ENCODE measurements at places on chromosomes 2 and 18.

- H3K27me3 ChIP-seq, result peaks cover 10% of the 10 kb centered on the region
- no peaks in the 10 kb centered on the region for H3K4me1 ChIP-seq
- no peaks in the 10 kb centered on the region for H3K36me3 ChIP-seq
- H3K27ac ChIP-seq, result no peak overlapping the region
- H3K4me3 ChIP-seq, result no peak overlapping the region
Observed at GRCh38 chr2:731711-732110, 54.5 kb upstream of the TMEM18 start.

- no peak overlapping the region for H3K27ac ChIP-seq
- DNase-seq, result no peak
- no peaks in the 10 kb centered on the region for H3K36me3 ChIP-seq
- H3K4me3 ChIP-seq, result no peak overlapping the region
Observed at GRCh38 chr2:237873421-237873831, 14.0 kb downstream of the RAMP1 start.

DNA sequence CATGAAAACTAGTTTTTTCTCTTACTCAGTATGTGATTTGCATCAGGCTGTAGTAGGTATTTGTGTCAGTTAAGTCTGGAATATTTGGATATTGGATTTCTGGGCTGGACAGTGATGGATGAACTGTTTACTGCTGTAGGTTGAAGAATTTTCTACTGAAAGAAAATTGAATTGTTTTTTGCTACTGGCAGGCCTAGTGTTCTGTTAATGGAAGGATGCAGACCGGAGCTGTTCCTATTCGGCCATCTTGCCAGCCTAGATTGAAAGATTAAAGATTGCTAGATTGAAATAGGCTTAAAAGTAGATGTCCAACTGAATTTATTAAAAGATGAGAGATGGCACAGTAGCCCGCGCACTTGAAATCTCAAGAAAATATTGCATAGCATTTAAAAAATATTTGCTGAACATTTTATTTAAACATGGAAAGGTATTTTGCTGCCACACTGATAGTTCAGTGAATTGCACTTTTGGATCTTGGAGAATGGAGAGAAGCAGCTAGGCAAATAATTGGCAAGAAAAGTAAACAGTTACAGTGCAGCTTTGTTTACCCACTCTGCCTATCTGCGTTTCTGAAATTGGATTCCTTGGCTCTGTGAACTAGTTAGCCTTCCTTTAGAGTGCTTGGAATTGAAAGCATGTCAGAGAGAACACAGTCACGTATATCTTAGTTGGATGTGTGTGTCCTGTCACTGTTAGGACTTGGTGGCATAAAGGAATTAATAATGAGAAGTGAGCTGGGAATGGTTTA lies 54.1 kb downstream of the EPB41L5 start:
- no peak for DNase-seq
- no peak overlapping the region for H3K4me3 ChIP-seq
- H3K36me3 ChIP-seq, result no peaks in the 10 kb centered on the region

DNA sequence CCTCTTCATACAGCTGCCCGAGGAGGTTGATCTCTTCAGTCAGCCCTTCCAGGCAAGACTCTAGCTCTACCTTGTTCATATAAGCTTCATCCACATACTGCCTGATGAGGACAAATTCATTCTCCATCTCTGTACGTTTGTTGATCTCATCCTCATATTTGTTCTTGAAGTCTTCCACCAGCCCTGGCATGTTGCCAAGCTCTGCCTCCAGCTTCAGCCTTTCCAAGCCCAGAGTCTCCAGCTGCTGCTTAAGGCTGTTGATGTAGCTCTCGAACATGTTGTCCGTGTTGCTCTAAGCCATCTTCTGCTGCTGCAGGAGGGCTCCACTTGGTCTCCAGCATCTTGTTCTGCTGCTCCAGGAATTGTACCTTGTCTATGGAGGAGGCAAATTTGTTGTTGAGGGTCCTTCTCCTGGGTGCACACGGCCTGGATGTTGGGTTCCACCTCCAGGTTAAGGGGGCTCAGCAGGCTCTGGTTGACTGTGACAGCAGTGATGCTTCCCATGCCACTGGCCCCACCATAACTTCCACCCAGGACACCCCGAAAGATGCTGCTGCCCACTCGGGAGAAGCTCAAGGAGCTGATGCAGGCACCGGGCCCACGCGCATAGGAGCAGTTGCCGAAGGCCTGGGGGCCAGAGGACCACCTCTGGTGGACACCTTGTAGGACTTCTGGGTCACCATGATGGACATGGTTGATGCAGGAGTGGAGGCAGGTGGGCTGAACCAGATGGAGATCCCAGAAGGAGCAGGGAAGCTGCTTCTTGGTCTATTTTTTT lies 30.3 kb downstream of the ICA1L start:
- H3K4me3 ChIP-seq, result no peak overlapping the region
- no peaks in the 10 kb centered on the region for H3K27me3 ChIP-seq
- no peak for DNase-seq
- no peaks in the 10 kb centered on the region for H3K4me1 ChIP-seq
- no peak overlapping the region for H3K27ac ChIP-seq

GRCh38 chr2:1808981-1809422 lies 64.7 kb upstream of the PXDN start:
- no peak for DNase-seq
- H3K27me3 ChIP-seq, result peaks cover 18% of the 10 kb centered on the region
- H3K4me1 ChIP-seq, result peaks cover 6% of the 10 kb centered on the region
- H3K27ac ChIP-seq, result no peak overlapping the region

DNA sequence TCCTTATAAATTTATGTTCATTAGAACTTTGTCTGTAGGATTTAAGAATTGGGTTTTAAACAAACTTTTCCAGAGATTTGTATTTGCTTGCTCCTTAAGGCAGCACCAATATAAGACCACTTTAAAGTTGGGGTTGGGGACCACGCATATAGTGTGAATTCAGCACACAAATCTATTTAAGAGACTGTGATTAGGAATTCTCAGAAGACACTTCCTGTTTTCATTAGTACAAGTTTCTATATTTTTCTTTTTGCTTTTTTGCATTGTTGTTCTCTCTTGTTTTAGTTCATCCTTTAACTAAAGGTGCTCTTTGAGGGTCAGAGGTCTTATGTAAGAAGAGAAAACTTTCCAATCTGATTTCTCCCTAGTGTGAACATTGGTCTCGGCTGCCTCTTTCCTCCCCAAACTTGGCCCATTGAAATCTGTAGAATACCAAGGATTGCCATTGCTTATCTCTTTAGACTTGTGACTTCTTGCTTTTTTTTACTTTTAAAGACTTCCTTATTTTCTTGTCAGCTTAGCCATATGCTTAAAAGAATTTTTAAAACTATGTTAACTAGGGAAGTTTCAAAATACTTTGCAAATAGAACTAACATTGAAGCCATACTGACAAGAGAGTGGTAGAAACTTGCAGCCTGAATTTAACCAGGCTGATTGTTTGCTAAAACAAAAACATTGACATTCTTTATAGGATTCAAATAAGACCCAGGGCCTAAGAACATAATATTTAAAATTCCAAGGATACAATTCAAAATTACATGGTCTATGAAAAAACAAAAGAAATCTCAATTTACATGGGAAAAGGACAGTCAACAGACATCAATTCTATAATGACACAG lies 264.1 kb upstream of the FN1 start:
- H3K4me3 ChIP-seq, result no peak overlapping the region
- peaks cover 5% of the 10 kb centered on the region for H3K4me1 ChIP-seq
- DNase-seq, result peak; percentile 42
- H3K27ac ChIP-seq, result no peak overlapping the region

- H3K4me3 ChIP-seq, result no peak overlapping the region
- no peak overlapping the region for H3K27ac ChIP-seq
- H3K4me1 ChIP-seq, result no peaks in the 10 kb centered on the region
- H3K27me3 ChIP-seq, result no peaks in the 10 kb centered on the region
Observed at GRCh38 chr18:27921904-27922751, 254.8 kb downstream of the CDH2 start.

DNA sequence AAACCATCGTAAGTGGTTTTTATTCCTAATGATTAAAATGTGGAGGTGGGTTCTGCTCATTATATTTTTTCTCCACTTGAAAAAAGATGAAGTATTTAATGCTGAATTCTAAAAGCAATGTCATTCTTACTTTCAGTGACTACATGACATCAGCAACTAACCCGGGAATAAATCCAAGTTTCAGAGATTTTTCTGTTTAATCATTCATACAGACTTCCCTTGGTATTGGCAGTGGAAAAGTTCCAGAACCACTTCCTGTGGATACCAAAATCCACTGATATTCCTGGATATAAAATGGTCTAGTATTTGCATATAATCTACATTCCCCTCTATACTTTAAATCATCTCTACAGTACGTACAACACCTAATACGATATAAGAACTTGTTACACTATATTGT lies 128.6 kb downstream of the ZNF532 start:
- no peaks in the 10 kb centered on the region for H3K36me3 ChIP-seq
- no peak for DNase-seq
- H3K27me3 ChIP-seq, result no peaks in the 10 kb centered on the region
- H3K4me3 ChIP-seq, result no peak overlapping the region

GRCh38 chr2:600542-601386 lies 76.4 kb downstream of the TMEM18 start:
- H3K4me3 ChIP-seq, result no peak overlapping the region
- no peaks in the 10 kb centered on the region for H3K27me3 ChIP-seq
- no peak overlapping the region for H3K27ac ChIP-seq
- no peaks in the 10 kb centered on the region for H3K36me3 ChIP-seq
- no peak for DNase-seq

DNA sequence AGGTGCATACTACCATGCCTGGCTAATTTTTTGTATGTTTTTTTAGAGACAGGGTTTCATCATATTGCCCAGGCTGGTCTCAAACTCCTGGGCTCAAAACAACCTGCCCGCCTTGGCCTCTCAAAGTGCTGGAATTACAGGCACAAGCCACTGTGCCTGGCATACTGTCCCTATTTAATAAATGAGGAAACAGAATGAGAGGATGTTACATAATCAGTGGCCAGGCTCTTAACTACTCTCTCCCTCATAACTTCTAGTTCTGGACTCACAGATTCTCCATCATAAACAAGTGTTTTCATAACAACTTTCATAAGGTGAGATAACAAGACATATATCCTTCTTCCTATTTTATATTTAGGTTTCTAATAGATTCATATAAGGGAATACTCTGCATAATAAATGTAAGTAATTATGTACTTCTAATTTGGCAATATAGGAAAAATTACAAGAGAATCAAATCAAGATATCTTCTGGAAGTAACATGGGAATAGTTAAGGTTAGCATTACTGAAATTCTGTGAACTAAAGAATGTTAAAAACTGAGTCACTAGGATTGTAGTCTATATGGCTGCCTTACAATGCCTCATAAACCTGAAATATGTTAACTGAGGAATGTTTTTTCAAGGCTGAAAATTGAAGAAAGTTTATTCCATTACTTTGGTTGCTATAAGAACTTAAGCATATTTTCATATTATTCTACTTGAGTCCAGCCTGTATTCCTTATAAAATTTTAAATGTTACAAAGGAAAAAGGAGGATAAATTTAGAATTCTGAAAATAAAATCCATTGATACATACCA lies 71.3 kb downstream of the SLC25A12 start:
- peak; percentile 10 for DNase-seq
- H3K4me1 ChIP-seq, result peaks cover 2% of the 10 kb centered on the region
- no peak overlapping the region for H3K27ac ChIP-seq
- no peaks in the 10 kb centered on the region for H3K27me3 ChIP-seq
- H3K4me3 ChIP-seq, result no peak overlapping the region

DNA sequence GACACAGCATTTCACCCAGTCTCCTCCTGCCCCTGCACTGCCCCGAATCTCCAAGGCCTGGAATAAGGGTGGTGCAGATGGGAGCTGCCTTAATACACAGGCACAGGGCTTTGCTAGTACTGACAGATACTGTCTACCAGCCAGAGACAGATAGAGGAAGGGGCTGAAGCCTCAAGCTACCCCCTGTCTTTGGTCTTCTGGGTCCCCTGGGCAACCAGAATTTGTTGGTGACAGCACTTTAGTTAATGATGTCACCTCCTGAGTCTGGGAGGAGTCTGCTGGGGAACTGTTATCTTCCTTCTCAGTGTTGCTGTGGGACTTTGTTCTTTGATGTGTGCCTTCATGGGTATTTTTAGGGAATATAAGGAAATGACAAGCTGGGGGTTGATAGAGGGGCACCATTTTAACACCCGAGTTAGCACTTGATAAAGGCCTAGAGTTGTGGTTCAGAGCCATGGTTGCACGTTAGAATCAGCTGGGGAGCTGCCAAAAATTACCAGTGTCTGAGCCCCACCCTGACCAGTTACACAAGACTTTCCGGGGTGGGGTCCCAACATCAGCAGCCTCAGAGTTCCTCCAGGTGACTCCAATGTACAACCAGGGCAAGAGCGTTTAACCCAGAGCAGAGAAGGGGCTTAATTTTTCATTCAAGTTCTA lies 136.8 kb downstream of the SMAD7 start:
- H3K27me3 ChIP-seq, result no peaks in the 10 kb centered on the region
- no peaks in the 10 kb centered on the region for H3K36me3 ChIP-seq
- no peaks in the 10 kb centered on the region for H3K4me1 ChIP-seq
- DNase-seq, result peak; percentile 64
- no peak overlapping the region for H3K27ac ChIP-seq

DNA sequence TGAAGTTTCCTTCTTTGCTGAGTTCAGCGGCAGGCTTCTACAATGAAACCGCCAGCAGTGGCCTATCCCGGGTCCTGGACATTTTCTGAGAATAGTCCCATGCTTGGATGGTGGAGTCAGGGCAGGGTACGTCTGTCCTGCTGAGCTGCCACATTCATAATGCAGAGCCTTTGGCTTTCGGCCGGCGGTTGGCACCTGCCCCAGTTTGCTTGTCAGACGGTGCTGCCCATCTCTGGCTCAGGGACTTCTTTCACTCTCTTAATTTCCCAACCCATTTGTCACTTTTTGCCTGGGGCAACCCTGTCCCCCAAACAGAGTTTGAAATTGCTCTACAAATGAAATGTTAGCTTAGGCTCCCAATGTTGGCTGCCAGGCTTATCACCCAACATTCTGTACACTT lies 57.2 kb downstream of the SOX11 start:
- no peak overlapping the region for H3K27ac ChIP-seq
- H3K36me3 ChIP-seq, result no peaks in the 10 kb centered on the region
- no peak for DNase-seq
- H3K4me3 ChIP-seq, result no peak overlapping the region
- no peaks in the 10 kb centered on the region for H3K4me1 ChIP-seq

DNA sequence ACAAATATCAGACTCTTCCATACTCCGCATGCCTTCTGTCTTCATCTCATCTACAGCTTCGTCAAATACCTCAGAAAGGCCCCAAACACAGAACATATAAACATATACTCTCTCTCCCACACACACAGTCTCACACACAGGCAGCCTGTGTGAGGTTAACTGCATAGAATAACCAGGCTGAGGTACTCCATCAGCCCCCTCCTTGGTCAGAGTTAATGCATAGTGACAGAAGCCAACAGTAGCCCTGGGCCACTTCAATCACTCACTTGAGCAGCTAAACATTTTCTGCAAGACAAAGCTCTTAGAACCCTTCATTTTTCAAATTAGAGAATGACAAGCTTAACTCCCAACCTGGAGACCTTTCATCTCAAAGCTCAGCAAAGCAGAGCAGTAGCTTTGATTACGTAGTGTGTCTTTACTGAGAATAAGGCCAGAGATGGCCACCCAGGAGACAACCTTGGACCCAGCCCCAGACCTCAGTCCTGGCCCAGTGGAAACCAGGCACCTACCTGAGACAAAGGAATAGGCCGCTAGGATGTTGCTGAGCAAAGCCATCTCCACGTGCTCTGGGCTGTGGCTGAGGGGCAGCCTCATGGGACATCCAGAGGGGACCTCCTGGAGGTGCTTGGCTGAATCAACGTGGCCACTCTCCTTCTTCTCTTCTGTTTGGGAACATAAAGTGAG lies 43.0 kb downstream of the EVA1A start:
- no peak overlapping the region for H3K4me3 ChIP-seq
- no peak for DNase-seq
- H3K27ac ChIP-seq, result no peak overlapping the region
